ENCODE measurements at places on chromosomes 3 and 15.

DNA sequence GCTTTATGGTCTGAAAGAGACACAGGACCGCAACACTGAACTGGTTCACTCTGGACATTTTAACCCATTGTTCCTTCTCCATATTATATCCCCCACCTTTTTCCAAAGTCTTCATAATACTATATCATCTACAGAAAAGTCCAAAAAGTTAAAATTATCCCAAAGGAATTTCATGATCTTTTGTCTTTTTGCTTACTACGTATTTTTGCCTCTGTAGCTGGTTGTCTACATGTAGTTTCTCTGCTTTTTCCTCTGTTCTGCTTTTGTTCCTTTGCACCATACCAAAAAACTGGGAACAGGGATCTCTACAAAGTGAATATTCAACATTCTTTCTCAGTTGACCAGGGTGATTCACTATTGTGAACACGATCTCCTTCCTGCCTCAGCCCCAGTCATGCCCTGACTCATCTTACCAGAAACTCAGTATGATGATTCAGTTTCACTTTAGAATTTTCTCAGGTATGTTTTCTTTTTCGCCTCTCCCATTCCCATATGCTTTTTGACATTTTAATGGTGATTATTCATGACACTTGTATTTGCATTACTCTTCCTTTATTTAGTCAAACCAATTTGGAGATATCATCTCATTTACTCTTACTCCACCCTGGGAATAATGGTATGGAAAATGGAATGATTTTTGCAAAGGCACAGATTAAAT is 14.5 kb downstream of the EMC4 start:
- DNase-seq, result no peak

DNA sequence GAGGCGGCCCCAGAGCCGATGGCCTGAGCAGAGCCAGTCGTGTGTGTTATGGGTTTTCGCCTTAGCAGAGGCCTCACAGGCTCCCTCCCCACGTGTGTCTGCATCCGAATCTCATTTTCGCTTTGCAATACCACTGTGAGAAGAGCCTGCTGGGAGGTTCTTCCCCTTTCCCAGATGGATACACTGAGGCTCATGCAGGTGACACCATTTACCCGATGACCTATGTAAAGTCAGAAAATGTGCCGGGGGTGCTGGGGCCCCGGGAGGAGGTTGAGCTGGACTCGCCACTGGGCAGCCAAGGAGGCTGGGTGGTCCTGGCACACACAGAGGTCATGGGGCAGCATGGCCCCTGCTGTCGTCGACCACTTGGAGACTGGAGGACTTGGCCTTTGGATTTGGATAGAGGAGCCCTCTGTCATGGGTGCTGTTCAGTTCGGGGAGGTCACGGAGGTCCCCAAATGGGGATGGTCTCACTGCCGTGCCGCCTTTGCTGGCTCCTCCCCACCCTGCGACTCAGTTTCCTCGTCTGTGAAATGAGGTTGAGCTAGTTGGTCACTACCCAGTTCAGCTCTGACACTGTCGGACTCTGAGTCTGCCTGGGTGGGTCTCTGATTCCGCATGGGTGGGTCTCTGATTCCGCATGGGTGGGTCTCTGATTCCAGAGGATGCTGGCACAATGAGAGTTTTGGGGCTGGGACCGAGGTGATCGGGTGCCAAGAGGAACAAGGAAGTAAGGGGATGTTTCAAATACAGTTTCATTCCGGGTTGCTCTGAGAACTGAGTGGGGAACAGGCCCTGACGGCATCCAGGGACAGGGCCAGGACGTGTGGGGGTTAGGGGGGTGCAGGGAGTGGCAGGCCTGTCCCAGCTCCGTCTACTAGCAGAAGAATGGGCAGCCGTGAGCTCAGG is 23.2 kb upstream of the MUC4 start:
- DNase-seq, result no peak

DNA sequence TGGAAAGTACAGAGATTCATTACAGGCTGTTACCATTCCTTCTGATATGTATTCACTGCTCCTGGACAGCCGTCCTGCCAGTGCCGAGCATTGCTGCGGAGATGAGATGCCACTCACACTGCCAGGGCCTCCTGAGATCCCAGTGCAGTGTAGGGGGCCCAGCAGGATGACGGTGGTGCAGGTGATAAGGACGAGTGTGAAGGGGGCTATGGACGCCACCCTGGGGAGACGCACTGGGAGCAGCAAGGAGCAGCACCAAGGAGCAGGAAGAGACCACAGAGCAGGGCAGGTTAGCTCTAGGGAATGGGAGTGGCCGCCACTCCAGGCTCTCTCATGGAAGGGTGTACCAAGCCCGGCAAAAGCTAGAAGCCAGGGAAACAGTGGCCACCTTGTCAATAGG is 4.0 kb upstream of the KLF15 start:
- DNase-seq, result no peak

DNA sequence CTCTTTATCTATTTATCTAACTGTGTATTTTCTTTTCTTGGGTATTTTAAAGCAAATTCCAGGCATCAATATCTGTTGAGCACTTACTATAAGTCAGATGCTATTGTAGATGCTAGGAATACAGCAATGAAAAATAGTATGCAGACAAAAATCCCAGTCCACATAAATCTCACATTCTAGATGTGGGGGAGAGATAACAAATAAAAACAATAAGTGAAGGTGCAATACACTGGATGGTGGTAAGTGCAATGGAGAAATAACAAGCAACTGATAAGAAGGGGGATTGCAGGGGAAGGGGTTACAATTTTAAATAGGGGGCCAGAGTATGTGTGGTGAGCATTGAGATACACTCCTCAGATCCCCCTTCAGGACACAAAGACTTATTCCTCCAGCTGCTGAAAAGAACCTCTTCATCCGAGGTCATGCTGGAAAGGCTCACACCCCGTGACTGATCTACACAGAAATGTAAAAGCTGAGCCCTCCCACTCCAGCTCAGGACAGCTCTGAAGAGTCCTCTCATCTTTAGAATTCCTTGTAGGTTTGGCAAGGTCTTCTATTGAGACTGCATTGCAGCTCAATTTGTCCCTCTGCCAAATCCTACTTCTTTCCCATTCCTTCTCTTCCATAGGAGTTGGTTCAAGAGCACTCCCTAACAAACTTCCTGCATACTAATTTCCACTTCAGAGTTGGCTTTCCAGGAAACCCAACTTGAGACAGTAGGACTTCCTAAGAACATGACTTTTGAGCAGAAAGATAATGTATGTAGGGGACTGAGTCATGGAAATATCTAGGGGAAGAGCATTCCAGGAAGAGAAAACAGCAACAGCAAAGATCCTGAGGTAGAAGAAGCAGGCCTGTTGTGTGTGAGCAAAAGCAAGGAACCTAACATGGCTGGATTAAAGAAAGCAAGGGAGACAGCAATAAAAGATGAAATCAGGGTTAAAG is 8.1 kb upstream of the SCG3 start:
- no peak for DNase-seq

GRCh38 chr3:121724130-121724529 is 25.4 kb downstream of the GOLGB1 start:
- DNase-seq, result no peak

GRCh38 chr3:179179979-179180759 is 32.0 kb downstream of the PIK3CA start:
- no peak for DNase-seq

- DNase-seq, result no peak
Observed at GRCh38 chr3:41581700-41582099, 380.2 kb downstream of the ULK4 start.

GRCh38 chr3:177356952-177357351 is 159.7 kb upstream of the TBL1XR1 start:
- no peak for DNase-seq

DNA sequence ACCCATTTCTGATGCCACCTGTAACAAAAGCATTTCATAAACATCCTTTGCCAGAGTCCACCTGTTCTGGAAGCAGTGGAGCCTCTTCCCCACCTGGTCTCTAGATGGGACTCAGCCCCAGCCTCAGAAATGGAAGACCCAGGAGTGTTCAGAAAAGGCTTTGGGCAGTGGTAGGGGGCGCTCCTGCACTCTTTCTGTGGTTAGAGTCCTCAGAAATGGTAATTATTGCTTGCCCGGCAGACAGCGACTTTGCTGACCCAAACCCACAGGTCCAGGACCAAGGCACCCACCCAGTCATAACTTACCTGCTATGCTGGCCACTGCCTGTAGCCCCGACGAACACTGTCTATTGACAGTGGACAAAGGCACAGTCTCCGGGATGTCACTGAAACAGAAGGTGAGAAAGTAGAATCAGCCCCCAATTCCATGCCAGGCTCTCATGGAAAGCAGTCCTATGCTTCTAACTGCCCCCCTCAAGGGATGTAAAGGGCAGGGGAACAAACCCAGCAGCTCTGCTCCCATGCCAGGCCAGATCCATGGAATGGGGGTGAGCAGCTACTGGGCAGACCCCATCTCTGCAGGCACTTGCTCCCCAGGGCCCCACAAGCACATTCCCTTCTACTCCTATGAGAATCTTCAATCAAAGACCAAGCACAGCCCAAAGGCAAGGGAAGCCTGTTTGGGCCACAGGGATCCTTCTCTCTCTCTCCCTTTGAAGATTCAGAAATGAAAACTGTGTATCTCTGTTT is 5.1 kb downstream of the ACAA1 start:
- no peak for DNase-seq

- no peak for DNase-seq
Observed at GRCh38 chr3:94928921-94929320, 866.1 kb downstream of the NSUN3 start.

DNA sequence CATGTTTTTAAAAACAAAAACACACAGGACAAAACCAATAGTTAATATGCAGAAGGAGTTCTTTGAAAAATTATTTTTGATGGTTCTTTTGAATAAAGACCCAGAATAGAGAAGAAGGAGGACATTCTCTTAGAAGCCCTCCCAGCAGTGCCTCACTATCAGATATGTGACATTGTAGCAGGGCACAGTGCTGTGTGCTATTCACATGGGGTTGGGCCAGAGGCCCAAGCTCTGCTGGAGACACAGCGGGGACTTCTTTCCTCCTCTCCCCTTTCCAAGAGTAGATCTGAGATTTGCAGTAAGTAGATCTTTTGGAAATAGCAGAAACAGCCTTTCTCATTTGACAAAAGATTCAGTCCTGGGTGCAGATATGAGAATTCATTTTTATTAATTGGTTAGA is 6.3 kb downstream of the GYG1 start:
- no peak for DNase-seq

- no peak for DNase-seq
Observed at GRCh38 chr15:77009646-77010311, 14.9 kb downstream of the PSTPIP1 start.

GRCh38 chr3:10456981-10457380 is 48.4 kb downstream of the ATP2B2 start:
- no peak for DNase-seq

DNA sequence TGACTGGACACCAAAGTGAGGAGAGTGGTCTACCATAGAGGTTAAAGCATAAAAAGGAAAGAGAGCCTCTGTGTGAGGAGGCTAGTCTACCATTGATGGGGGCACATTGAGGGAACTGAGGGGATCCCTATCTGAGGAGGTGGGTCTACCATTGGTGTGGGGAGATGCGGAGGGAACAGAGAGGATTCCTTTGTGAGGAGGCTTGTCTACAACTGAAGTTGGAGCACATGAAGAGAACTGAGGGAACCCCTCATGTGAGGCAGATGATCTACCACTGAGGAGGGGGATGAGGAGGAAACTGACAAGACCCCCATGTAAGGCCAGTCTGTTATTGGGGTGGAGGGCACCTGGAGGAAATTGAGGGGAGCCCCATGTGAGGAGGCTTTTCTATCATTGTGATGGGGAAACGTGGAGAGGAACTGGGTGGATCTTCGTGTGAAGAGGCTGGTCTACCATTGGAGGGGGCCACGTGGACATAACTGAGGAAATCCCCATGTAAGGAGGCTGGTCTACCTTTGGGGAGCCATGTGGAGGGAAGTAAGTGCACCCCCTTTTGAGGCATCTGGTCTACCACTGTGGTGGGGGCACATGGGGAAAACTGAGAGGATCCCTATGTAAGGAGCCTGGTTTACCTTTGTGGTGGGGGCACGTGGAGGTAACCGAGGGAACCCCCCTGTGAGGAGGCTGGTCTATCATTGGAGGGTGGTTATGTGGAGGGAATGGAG is 160.1 kb downstream of the FBLN2 start:
- DNase-seq, result no peak

DNA sequence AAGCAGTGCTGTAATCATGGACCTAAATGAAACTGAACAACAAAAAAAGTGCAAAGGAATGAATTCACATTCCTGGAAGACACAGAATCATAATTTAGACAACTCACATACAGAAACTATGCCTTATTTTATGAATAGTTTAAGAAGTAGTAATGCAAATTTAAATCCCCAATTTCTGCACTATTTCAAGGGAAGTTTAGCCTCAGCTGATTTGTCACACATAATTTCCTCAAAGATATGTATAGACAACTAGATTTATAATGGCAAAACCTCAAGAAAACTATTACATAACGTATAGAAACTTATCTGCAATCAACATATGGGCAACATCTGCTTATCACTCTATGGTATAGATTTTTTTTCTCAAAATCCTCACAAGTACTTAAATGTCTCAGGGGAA is 7.8 kb upstream of the PTX3 start:
- no peak for DNase-seq

GRCh38 chr3:97821287-97821773 is 481 bp upstream of the CRYBG3 start:
- peak; percentile 25 for DNase-seq

DNA sequence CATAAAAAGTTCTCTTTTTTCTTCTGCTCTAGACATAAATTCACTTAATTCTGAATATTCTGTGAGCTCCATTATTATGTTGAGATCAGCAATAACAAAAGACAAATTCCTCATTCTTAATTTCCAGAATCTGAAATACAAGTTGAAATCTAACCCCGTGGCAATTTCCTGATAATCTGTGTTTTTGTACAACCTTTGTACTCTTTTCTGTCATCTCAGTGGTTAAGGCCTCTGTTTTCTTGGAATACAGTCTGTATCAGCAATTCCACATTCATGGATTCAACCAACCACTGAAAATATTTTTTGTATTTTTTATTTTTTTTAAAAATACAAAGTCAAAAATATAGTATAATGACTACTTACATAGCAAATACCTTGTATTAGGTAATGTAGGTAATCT is 8.7 kb downstream of the CCR8 start:
- no peak for DNase-seq

- no peak for DNase-seq
Observed at GRCh38 chr15:78018946-78019644, 58.4 kb downstream of the TBC1D2B start.

GRCh38 chr3:39978308-39978707 is 168.9 kb downstream of the MYRIP start:
- no peak for DNase-seq

DNA sequence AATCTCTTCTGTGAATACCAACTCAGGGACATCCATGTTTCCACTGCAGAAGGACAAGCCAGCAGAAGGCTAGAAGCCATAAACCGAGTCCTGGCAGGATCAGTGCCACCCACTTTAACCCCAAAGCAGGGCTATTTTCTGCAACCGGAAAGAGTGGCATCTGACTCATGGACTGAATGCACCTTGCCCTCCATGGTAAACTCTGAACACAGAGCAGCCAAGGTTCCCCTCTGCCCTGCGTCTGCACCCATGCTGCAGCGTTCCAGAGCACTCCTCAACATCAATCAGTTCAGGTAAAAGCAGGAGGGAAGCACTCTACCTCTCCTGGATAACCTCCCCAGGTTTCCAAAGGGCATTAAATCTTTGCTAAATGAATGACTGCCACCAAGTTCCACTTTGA is 801 bp upstream of the NGRN start:
- no peak for DNase-seq
